ENCODE measurements at places on chromosomes 2 and 18.

DNA sequence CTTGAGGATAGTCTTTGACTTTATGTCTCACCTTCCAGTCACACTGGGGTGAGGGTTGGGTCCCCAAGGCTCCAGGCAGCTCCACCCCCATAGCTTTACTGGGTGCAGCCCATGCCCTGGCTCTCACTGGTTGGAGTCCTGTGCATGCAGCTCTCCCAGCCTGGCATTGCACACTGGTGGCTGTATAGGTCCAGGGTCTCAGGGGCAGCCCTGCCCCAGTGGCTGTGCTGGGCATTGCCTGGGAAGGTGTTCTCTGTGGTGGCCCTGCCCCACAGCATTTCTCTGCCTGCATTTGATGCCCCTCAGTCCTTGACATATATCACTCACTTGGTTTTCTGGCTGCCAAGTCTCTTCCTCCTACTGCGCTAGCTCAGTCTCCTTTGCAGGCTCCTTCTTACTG, 21.2 kb downstream of the MPHOSPH10 start:
- no peak for DNase-seq

DNA sequence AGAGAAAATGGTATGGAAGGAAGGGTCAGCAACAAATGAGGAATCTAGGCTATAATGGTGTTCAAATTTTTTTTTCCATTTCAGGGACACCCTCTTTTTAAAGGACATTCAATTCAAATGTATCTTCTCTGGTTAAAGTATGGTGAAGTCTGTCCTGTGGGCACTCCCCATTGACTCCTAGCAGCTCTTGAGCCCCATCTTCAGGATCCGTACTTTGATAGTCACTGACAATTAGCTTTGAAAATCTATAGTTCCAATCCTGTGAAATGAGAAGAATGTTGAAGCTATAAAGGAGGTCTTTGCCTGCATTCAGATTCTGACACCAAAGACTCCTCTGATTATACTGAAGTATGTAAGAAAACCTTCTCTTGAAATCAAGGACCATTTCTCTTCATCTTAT, 43.3 kb downstream of the KCNH7 start:
- DNase-seq: no peak

- DNase-seq: peak; percentile 26
Measured at GRCh38 chr2:241637795-241638660, 535 bp downstream of the ATG4B start.

DNA sequence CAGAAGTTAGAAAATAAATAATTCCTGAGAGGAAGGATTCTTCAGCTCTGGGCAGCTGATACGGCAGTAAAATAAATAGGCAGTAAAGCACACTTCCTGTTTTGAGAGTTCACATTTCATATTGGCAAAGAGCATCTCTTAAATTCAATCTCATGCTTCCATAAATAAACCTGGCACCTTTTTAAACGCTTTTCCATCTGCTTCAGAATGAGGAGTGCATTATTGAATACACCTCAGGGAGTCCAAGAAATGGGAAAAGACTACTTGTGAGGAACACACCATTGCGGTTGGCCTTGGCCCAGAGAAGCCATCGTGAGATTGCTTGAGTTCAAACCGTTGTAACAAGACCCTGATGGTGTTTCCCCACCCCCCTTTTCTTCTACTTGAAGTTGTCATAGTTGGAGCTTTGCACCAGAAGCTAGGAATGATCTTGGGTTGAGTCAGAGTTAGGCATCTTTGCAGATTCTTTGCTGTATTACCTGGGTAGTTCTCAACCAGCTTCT, 123.9 kb downstream of the RDH14 start:
- DNase-seq: no peak

DNA sequence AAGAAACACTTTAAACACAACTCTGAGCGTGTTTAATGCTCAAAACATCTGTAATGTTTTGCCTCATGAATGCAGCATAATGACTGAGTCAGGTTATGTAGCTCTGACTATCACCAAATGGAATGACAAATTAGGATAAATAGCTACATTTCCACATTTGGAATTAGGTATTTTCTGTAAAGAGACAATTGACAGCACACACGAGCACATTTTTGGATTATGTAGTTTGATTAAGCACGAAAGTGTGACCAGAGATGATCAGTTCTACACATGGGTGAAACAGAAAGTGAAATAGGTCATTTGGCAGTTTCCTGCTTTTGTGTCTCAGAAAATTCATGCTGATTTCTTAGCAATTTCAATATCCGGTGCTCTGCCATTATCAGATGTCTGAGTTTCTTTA, 29.0 kb downstream of the LPIN1 start:
- DNase-seq: no peak

DNA sequence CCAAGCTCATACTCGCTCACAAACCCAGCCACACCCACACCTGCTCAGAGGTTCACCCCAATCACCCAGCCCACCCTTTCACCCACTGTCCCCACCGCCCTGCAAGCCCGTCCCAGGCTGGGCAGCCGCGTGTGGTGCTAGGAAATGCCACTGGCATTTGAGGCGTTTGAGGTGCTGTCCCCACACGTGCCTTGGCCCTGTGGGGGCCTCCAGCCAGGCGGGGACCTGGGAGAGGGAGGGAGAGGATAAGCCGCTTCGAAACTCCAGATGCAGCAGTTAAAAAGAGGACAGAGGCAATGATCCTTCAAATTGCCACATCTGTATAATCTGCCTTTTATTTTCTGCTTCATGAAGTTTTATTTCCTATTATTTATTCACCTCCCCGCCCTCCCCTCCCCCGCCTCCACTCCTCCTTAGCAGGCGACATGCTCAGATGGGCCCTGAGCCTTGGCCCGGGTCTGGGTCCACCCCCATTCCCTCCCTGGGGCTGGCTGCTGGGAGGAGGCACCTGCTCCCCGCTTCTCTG, 35.9 kb downstream of the PSD4 start:
- DNase-seq: no peak

- DNase-seq: no peak
Measured at GRCh38 chr18:57813245-57813644, 10.1 kb upstream of the ATP8B1 start.

DNA sequence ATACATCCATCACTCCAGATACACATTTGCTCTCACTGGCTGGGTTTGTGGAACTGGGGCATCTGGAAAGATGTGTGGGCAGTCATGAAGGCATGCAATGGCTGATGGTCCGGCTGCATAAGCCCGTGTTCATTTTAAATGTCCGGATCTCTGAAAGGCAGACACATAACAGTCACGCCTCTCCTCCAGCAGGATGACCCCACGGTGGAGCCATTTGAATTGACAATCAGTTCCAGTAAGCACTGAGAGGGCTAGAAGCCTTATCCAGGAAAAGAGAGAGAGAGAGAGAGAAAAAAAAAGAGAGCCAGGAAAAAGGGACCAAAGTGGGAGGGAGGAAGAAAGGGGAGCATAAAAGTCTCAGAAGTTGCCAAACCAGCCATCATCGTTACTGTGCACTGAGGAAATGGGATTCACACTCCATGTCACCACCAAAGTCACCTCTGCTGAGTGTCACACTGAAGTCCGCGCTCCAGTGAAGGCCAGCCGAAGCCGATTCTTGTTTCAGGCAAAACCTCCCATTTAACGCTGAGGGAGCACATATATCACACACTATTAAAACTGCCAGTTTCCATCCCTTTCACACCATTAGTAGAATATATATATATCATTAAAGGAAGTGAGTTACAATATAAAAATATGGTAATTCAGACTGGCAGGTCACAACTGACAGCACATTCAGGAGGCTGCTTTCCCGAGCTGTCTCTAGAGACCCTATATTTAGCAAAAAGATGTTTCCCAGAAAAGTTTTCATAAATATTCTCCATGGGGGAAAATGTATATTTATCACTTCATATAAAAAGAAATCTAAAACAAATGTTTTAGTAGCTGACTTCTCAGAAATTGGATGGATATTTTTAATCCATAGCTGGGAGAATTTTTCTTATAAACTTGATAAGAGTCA, 142.0 kb downstream of the ACTR3 start:
- no peak for DNase-seq

- no peak for DNase-seq
Measured at GRCh38 chr2:232333361-232334135, 45.0 kb upstream of the ALPP start.
